ENCODE measurements at places on chromosomes 4 and X.

DNA sequence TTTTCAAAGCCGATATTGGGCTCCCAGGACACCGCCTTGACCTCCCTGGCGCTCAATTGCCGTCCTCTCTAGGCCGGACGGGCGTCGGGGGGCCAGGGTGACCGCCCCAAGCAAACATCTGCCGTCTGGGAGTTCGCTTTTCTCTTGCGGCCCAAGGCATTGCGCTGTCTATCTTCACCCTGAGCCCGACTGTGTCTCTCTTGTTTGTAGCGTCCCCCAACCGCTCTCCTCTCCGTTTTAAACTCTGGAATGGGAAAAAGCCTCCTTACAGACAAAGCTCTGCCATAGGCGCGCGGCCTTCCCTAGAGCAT is 551 bp upstream of the ARX start:
- DNase-seq = no peak

- DNase-seq = no peak
These were observed 5.8 kb upstream of the GUCY2F start for GRCh38 chrX:109487640-109488039.

GRCh38 chrX:19990151-19990555 is 708 bp downstream of the BCLAF3 start:
- DNase-seq = peak; percentile 11

- DNase-seq = peak; percentile 36
These were observed 73.8 kb upstream of the FREM3 start for GRCh38 chr4:143773998-143774895.

DNA sequence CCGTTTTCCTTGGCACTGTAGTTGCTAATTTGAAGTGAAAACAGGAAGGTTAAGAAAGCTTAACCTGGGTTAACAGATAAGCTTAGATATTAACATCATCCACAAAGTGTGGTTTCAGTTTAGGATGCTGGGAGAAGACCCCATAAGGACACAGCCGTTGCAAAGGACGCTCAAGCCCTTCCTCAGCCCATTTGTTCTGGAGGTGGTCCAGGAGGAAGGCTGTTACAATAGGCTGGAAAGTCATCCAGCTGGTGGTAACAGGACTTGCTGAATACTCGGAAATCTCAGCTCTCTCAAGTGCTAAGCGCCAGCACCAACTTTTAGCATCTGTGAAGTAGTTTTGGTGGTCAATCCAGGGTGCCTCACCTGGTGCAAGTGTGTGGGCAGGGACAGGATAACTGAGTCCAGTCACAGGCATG is 14.2 kb downstream of the CHST7 start:
- DNase-seq = no peak

- no peak for DNase-seq
These were observed 503.6 kb upstream of the ZFP42 start for GRCh38 chr4:187491959-187492358.

DNA sequence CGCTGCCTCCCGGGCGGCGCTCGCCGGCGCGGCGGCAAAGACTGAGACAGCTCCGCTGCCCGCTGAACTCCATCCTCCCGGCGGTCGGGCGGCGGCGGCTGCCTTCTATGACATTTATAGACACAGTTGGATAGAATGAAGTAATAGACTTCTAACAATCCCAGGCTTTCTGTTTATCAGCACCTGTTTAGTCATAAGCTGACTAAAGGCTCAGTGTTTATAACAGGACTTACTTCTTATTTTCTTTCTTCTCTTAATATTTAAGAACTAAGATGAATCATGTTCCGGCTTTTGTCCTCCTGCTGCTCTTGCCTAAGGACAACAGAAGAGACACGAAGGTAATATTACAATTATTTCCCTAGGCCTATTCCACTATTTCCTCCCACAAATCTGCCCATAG is 3.9 kb downstream of the ARL13A start:
- DNase-seq = no peak

DNA sequence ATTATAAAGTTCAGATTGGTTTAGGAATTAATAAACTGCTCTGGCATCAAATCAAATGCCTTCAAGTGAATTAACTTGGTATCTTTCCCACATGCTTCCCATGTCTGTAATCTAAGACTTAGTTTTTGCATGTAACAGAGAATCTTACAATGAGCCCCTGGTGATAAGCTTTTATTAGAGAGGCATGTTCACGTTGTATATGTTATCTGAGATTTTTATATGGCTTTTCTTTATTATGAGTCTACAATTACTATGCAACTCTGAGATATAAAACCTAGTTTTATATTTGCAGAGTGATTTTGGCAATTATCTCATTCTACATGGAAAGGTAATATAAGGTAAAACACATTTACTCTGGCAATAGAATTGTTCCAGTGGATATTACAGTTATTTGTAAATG is 1578.4 kb upstream of the IGFBP7 start:
- no peak for DNase-seq

DNA sequence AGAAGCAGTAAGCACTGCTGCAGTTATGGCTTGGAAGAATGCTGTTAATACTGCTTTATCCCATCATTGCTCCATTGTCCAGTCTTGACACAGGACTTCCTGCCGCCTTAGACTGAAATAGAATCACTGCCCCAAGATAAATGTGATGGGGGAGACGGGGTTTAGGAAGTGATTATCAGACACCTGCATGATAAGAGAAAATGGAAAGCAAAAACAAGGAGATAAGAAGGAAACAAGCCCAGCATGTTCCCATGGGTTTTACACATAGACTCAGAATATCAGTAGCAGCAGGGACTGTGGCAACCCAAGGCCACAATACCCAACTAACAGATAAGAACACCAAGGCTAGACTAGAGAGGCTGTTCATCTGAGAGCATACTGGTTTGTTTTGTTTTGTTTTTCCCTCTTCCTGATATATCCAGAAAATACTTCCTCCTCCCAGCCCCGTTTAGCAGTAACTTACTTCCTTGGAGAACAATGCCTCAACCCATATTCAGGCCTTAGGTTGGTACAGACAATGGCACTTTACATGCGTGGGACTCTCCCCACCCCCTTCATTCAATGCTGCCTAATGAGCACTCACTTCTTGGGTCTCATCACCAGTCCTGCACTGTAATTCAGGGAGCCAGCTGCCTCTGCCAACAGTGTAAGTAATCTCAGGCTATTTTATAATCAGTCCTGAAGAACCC is 232.6 kb downstream of the CBR4 start:
- no peak for DNase-seq

DNA sequence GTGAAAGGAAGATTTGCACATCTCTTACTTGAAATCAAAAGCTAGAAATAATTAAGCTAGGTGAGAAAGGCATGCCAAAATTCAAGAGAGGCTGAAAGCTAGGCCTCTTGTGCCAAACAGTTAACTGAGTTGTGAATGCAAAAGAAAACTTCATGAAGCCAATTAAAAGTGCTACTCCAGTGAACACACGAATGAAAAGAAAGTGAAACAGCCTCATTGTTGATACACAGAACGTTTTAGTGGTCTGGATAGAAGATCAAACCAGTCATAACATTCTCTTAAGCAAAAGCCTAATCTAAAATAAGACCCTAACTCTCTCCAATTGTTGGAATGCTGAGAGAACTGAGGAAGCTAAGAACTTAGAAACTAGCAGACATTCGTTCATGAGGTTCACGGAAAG is 122.3 kb downstream of the UNC5C start:
- DNase-seq = no peak

GRCh38 chrX:153714256-153714655 is 9.9 kb downstream of the BCAP31 start:
- no peak for DNase-seq

DNA sequence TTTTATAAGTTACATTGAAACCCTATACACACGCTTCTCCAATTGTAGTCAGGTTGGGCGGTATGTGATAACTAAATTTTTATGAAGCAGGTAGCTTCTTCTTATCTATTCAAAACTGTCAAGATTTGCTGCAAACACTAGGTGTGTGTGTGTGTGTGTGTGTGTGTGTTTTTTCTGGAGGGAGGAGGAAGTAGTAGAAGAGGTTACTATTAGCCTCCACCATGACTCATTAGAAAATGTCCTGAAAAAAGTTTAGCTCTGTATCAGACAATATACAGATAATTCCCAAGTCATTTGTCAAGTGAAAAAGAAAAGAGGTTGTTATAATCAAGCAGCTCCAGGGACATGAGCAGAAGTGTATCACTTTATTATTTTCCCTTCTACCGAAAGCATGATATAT is 33.9 kb downstream of the PCDH7 start:
- no peak for DNase-seq

- no peak for DNase-seq
These were observed 1500.0 kb downstream of the STIM2 start for GRCh38 chr4:28360681-28361080.

- no peak for DNase-seq
These were observed 82.6 kb downstream of the HADH start for GRCh38 chr4:108072300-108072699.

DNA sequence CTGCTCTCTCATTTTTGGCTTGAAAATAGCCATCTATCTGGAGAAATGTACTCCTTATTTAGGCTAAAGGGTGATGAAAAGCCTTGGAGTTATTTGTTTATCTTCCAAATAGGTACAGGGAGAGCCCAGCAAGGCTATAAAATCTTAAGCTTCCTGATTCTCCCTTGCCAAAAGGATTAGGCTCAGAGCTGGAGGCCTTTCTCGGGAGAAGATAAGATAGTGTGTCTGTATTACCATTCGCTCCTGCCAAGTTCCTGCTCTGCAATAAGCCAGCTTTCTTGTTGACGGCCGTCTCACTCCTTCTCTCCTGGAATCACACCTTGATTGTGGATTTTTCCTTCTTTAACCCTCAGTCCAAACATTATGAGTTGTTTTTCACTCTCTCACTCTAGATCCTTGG is 171.8 kb upstream of the TTC29 start:
- no peak for DNase-seq
